Stimulated activated CD8-positive, alpha-beta memory T cell treated with anti-CD3 and anti-CD28 coated beads, Interleukin-7, amount 100 ng/mL, for 1 hour (primary cell): ENCODE measurements at places on chromosomes 5 and 9.

DNA sequence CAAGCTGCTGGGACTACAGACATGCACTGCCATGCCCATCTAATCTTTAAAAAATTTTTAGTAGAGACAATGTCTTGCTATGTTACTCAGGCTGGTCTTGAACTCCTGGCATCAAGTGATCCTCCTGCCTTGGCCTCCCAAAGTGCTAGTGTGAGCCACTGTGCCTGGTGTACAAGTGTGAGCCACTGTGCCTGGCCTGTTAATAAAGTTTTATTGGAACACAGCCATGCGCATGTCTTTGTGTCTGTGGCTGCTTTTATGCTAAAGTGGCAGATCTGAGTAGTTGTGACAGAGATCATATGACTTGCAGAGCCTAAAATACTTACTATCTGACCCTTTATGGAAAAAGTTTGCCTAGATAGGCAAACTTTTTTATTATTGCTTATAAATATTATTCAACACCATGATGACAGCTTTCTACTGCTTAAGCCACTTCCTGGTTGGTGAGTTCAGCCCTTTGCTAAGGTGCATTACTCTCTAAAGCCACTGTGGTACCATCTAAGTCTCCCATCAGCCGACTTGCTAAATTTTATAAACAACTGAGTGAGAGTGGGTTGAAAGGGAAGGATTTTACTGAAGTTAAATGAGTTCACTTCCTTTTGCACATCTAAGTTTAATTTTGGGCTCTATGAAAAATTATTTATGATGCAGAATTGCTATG, 133.5 kb downstream of the RASGRF2 start:
- DNase-seq = no peak

DNA sequence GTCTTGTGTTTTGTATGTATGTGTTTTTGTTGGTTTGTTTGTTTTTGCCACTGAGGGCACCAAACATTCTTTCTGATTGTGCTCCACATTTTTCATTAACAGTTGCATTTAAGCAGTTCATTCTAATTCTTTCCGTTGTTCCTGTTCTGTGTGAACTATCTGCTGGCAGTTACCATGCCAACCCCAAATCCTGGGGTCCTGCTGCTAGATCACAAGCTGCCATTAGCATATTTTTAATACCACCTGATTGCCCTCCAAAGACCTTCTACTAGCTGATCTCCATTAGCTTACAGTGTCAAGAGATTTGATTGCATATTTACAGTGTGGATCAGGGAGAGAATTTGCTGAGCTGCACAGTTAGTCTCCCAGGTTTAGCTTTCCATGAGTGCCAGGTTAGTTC, 40.6 kb upstream of the STARD4 start:
- no peak for DNase-seq

DNA sequence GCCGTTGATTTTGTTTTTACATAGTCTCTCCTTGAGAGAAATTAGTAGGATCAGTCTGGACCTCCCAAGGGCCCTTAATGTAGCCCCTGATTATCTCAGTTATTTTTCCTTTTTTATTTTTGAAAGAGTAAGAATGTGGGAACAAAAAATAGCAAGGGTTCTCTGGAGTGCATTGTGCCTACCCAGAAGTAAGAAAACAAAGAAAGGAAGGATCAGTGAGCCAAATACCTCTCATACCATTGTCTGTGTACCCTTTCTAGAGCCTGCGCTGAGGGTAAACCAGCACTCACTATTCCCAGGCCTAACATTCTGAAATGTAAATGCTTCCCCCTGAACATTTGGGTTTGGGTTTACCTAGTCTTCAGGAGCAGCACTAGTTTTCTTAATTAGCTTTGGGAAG, 213.0 kb upstream of the TARS1 start:
- no peak for DNase-seq

DNA sequence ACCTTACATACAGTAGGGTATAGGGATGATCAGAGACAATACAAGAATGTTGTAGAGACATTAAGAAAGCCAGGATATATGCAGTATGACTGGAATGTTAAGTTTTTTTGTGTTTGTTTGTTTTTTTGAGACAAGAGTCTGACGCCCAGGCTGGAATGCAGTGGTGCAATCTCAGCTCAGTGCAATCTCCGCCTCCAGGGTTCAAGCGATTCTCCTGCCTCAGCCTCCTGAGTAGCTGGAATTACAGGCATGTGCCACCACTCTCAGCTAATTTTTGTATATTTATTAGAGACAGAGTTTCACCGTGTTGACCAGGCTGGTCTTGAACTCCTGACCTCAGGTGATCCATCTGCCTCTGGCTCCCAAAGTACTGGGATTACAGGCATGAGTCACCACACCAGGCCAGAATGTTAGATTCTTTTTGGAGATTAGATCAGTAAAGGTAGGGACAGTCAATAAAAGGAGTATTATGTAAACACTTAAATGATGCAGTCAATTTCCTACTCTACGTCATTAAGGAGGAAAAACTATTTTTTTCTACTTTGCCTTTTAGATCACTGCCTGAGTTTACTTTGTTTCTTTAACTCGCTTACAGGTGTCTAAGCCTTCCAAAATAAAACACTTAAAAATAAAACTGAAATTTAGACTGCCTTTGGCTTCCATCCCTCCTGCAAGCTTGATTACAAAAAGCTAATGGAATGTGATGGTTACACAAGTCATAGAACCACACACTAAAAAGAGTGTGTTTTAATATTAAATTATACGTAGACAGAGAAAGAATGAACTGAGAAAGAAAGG, 6.8 kb upstream of the HNRNPA0 start:
- no peak for DNase-seq

DNA sequence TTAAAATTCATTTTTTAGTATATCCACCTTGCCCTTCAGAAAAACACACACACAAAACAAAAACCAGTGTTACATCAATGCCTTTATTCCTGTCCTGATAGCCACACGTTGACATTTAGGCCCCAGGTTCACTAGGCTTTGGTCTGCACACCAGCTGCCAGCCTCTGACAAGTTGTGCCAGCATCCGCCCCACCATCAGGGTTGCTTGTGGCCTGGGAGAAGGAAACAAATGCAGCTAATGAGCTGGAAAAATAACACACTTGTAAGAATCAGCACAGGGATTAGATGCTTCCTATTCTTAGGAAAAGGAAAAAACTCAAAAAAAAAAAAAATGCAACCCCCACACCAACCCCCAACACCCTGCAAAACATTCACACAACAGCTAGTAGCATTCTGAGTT, 404.0 kb upstream of the GRIA1 start:
- DNase-seq = no peak

- no peak for DNase-seq
Measured at GRCh38 chr9:91994422-91994821, 44.4 kb upstream of the ROR2 start.

GRCh38 chr5:122901346-122901745, 55.9 kb downstream of the SNX24 start:
- DNase-seq = no peak

- DNase-seq = no peak
Measured at GRCh38 chr5:94811331-94811730, 192.9 kb downstream of the SLF1 start.

- no peak for DNase-seq
Measured at GRCh38 chr9:6502399-6502798, 89.4 kb downstream of the UHRF2 start.

DNA sequence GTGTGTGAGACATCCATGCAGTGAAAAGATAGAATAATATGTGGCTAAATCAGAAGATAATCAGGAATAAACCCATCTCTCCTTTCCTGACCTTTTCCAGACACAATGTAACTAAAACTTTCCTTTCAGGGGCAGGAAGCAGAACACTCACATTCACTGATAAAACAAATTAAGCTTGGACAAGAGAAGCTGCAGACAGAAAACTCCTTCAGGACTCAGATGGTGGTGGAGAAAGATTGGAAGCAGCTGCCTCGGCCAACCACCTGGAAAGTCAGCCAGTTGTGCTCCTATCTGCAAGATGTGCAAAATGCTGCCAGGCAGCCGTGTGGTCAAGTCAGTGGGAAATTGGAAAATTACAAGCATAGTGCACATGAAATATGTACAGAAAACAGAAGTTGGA, 26.9 kb downstream of the RASEF start:
- DNase-seq = no peak

DNA sequence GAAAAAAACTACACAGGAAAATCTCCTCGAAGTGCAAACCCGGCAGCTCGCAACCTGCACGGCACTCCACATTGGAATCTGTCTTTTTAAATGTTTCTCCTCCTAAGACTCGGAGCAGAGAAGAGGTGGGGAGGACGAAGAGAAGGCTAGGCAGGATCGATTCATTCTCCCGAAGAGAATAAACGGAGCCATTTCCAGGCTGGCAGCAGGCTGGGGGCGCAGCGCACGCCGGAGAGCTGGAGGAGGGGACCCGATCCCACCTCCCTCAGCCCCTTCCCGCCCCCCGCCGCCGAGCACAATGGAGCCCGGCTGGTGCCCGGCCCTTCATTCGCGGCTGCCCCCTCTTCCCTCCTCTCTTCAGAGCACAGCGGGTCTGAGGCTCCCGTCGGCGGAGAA, 628 bp downstream of the HOMER1 start:
- DNase-seq = no peak

DNA sequence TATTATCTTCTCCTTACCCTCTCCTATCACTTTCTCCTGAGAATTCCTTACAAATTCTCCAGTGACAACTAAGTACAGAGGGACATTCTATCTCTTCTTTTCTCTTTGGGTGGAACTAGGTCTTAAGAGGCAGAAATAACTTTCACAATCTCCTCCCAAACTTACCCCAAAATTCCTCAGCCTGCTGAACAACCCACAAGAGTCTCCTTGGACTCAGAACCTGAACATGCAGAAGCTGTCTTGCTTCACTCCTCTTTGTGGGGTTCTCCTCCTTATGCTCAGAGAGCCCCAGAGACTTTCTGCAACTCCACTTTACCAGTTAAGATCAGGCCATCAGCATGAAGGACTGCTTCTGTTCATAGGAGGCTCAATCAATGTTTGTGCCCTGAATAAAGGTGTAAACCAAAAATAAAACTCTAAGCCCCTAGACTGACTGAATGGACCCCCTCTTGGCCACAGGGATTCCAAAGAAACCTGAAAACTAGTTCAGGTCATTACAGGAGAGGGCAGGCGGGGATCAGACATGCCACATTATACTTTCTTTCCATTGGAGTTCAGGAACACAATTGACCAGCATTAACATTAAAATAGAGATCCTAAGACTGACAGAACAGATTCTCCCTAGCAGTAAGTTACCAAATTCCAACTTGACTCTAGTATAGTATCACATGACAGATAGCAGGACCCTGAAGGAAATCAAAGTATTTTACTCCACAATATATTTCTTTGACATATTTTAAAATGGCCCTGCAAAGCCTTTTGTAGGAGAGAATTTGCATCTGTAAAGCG, 179.7 kb upstream of the FBXL17 start:
- no peak for DNase-seq

DNA sequence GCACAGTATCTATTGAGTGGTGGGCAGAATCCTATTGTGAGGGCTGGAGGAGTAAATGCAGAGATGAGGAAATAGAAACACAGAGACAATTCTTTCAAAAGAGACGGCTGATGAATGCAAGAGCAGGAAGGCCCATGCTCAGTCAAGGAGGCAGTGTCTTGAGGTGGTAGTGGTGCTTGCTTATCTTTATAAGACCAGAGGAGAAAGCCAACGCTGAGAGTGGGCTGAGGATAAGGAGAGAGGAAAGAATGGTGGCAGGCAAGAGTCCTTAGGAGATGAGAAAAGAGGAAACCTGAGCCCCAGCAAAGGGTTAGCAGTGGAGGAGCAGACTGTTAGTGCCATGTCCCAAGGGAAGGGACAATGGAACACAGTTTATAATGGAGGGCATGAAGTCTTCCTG, 86.0 kb downstream of the SNCAIP start:
- DNase-seq = no peak

- DNase-seq = no peak
Measured at GRCh38 chr5:133658327-133658726, 46.0 kb upstream of the FSTL4 start.

GRCh38 chr9:126809068-126809467, 4.2 kb downstream of the ZBTB43 start:
- DNase-seq = no peak

DNA sequence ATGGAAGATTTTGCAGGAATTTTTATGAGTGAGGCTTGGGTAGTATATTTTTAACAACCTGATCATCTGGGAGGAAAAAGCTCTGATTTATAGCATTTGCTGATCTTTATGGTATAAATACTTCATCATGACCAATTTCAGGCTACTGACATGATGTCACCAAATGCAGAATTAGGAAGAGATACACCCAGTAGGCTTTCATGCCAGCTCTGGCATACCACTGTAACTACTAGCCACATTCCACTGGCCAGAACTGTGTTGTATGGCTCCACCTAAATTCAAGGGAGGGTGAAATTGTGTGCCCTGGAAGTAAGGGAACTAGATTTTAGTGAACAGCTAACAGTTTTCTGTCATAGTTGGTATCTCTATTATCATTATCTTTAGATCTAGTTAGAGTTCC, 17.6 kb downstream of the AP3S1 start:
- no peak for DNase-seq

DNA sequence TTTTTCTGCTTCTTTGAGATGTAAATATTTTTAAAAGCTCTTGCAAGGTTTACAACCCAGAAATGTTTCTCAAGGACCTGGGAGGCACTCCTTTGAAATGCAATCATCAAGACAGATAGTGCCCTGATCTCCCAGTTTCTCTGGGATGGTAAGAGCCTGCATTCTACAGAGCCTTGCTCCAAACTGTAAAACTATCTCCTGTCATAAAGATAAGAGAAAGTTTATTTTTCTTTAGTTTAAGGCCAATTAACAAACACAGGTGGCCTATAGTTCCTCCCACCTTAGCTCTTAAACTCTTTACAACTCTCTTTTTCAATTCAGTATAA, 1231.1 kb upstream of the NUDT12 start:
- no peak for DNase-seq

DNA sequence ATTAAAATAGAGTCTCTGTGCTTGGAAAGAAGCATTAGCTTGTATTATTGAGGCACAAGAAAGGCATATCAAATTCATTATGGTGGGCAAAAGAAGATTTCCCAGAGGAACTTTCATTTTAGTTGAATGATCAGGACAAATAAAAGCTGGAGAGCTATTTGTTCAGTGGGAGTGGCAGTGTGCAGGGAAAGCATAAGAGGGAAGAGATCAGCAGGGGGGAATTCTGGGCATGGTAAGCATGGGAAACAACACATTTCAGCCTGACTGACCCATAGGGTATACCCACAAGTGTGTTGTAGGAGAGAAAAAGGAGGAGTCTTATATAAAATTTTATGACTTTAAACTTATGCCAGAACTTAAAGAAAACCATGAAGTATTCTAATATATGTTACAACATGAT, 167.7 kb upstream of the RASA1 start:
- DNase-seq = no peak

DNA sequence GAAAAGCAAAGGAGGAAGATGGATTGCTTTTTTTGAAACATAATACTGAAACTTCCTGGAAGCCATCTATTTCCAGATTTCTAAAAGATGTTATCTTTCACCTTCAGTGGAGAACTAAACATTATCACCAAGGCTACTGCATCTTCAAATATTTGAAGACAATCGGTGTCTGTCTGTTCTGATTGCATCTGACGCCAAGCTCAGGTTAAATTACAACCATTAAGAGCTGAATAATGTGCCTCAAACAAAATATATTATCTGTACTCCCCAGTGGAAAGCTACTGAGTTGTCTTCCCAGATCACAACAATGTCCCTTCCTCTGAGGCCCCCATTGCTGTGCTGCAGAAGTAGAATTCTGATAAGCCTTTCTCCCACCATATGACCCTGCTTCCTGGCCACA, 342.3 kb downstream of the PLK2 start:
- no peak for DNase-seq
